ENCODE measurements at places on chromosomes 6 and 20.

DNA sequence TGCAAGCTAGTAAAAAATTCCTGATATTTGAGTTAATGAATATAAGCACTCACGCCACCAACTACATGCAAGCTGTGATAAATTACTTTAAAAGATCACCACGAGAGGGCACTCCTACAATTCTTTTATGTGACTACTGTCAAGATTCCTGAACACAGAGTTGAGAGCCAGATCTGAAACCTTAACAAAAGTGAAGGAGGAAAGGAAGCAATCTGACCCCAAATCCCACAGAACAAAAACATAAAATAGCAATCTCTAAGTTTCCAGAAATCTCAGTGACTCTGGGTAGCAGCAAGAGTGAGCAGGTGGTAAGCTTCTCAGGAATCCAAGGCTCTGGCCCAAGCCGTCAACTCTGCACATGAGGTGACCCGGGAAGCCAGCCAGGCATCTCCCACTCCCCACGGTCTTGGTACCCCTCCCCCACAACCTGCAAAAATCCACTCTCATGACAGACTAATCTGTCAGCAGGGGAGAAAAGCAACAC lies 55.1 kb downstream of the STAU1 start:
- DNase-seq: peak; percentile 84

- DNase-seq: no peak
These were observed 1.4 kb downstream of the NNAT start for GRCh38 chr20:37522260-37523011.

GRCh38 chr6:120764312-120764711 lies 570.0 kb downstream of the TBC1D32 start:
- DNase-seq: no peak

- no peak for DNase-seq
These were observed 3.0 kb upstream of the GCM1 start for GRCh38 chr6:53151676-53152075.

GRCh38 chr6:120604510-120604909 lies 729.8 kb downstream of the TBC1D32 start:
- no peak for DNase-seq

DNA sequence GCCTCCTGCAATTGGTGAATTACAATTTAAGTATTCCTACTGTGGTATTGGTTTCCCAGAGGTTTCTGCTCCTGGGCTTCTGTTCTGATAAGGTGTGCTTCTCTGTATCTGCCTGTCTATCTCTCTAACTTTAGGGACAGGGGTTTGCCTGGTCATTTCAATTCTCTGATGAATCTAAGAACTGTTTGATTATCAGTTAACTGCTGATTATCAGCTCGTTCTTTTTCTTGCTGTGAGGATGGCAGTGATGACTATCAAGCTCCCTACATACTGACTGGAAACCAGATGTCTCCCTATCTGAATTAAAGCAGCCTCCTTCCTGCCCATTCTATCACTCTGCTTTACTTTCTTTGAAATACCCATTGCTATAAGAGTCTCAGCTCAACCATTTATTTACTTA lies 120.5 kb downstream of the INSM1 start:
- no peak for DNase-seq

DNA sequence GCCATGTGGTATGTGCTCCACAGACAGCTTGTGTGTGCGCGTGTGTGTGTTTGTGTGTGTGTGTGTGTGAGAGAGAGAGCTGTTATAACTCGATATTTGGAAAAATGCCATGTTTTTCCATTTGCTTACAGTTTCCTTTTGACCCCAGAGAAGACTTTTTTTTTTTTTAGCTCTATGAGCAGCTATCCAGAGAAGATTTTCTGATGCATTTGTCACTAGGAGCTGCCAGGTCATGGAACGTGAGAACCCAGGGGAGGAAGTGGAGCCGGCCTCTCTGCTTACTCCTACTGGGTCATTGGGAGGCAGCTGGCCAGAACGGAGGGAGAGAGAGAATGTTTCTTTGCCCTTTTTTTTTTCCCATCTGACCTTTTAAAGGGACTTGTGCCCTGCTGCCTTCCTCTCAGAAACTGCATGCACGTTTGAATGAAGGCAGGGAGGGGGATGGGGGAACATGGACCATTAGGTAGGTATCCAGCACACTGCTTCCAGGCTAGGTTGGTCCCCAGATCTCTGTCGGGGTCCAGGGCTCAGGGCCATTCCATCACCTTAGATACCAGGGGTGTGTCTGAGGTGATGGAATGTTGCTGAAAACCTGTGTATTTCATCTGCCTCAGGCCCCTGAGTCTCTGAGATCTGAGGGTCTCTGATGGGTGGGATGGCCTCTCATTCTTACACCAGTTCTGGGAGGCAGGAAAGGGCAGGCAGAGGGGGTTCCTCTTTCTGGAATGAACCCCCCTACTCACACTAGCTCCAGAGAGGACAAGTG lies 11.2 kb upstream of the MRPS18A start:
- no peak for DNase-seq

- DNase-seq: no peak
These were observed 14.8 kb downstream of the PAQR8 start for GRCh38 chr6:52376763-52377162.

Measured in astrocyte of the cerebellum (primary cell).